GDM1 (cell line): ENCODE measurements at places on chromosomes 3 and 15.

DNA sequence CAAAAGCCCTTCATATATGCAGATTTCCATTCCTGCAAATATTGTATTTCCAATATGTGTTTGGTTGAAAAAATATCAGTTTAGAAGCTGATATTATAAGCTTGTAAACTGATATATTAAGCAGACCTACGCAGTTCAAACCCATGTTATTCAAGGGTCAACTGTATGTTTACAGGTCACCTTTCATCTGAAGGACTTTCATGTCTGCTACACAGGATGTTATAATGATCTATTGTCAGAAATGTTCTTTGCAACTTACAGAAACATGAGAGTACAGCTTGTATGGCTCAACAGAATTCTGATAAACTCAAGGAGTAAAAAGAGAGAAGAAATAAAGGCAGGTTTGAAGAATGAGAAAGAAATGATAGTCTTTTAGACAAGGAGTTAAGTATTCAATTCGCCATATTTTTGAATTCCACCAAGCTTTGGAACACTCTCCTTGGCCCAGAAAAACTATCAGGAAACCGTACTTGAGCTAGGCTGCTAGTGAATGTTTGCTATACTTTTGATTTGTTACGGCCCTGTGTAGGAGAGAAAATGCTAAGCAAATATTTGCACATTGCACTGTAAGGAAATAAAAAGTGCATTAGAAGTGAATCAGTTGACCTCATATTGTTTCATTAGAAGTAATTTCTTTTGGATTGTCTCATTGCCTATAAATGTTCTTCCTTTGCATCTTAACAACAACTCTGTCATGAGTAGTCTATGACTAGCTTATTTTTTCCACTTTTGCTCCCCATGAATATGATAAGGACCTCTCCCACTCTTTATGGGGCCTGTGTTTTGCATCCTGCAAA, 81.2 kb downstream of the NEK11 start:
- DNase-seq: no peak

DNA sequence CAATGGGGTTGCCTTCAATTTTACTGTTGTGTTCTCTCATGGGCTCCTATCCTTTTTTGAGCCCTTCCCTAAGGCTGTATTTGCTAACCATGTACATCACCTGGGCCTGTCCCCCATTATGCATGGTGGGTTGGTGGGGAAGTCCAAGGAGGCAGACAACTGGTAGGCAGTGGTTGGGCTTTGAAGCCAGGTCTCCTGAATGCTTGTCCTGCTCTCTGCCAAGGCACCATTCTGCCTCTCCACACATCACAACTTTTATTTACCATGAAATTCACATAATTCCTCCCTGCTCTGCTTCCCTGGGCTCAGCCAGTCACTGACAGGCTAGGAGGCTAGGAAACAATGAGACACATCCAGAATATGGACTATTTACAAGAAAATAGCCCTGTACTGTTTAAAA, 41.0 kb upstream of the COPB2 start:
- DNase-seq: no peak

GRCh38 chr3:46928282-46928681, 48.3 kb downstream of the CCDC12 start:
- peak; percentile 70 for DNase-seq

- no peak for DNase-seq
Measured at GRCh38 chr3:47425383-47425778, 44.6 kb downstream of the PTPN23 start.

DNA sequence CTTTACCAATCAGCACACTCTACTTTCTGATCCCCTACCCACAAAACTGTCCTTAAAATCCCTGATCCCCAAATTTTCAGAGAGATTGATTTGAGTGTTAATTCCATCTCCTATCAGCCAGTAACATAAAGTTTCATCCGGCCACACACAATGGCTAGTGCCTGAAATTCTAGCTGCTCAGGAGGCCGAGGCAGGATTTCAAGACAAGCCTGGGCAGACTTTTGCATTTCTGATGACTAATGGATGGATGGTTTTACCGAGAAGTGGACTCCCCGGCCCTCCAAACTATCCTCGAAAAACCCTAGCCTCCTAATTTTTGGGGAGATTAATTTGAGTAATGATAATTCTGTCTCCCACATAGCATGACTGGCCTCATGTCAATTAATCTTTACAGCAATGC, 269.8 kb upstream of the POU1F1 start:
- DNase-seq: no peak

GRCh38 chr3:171888466-171888865, 45.3 kb downstream of the TMEM212 start:
- no peak for DNase-seq

- DNase-seq: no peak
Measured at GRCh38 chr3:186339180-186339918, 22.7 kb downstream of the DGKG start.

GRCh38 chr3:49668861-49669260, 5.3 kb upstream of the APEH start:
- no peak for DNase-seq

DNA sequence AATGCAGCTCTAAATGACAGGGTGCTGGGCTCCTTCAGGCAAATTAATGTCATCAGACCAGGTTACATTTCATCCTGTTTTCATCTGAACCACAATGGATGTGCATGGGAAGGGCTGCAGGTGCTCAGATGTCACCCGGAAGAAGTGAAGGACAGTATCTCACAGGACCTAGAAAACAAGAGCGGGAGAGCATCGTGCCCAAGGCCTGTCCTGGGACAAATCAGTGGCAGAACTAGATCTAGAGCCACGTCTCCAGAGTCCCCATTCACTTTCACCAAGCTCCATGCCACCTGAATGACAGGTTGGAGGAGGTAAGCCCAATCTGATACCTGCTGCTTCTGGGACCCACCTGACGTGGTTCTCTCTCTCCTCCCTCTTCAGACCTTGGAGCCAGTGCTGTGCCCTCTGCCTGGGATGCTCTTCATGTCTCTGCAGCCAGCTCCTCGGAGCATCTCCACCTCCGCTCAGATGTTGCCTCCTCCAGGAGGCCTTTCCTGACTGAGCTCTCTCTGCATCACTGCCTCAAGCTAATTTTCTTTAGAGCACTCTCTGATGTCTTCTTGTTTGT, 77.3 kb downstream of the CPN2 start:
- no peak for DNase-seq
